ENCODE measurements at places on chromosomes 12 and 14.
A peak's percentile ranks its signal among the peaks of the same experiment; 100 is the strongest.

- DNase-seq: peak; percentile 51
Observed at GRCh38 chr14:29442696-29443095, 485.0 kb downstream of the PRKD1 start.

DNA sequence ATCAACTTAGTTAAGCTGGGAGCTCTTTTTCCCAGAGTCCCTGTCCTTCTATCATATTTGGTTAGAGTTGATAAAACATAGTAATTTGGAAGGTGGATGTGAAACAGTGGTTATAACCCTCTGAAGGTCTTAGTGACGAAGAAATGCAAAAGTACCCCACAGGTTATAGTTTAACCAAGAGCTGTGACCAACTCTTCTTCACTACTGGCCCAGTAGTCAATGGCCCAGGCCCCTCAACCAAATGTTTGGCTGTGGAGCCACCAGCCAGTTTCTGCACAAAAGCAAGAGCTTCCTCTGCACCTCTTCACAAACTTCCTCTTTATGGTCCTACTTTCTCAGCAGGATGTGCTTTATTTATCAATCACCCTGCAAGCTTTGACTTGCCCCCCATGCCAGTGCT lies 132.6 kb downstream of the BMP4 start:
- no peak for DNase-seq

DNA sequence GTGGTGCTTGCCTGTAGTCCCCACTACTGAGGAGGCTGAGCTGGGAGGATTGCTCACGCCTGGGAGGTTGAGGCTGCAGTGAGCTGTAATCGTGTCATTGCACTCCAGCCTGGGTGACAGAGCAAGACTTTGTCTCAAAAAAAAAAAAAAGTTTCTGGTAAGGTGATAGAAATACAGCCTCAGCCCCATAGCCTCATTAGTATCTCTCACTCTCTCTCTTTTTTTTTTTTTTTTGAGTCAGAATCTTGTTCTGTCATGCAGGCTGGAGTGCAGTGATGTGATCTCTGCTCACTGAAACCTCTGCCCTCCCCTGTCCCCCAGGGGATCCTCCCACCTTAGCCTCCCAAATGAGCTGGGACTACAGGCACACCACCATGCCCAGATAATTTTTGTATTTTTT lies 19.2 kb downstream of the MTHFD1 start:
- DNase-seq: no peak

DNA sequence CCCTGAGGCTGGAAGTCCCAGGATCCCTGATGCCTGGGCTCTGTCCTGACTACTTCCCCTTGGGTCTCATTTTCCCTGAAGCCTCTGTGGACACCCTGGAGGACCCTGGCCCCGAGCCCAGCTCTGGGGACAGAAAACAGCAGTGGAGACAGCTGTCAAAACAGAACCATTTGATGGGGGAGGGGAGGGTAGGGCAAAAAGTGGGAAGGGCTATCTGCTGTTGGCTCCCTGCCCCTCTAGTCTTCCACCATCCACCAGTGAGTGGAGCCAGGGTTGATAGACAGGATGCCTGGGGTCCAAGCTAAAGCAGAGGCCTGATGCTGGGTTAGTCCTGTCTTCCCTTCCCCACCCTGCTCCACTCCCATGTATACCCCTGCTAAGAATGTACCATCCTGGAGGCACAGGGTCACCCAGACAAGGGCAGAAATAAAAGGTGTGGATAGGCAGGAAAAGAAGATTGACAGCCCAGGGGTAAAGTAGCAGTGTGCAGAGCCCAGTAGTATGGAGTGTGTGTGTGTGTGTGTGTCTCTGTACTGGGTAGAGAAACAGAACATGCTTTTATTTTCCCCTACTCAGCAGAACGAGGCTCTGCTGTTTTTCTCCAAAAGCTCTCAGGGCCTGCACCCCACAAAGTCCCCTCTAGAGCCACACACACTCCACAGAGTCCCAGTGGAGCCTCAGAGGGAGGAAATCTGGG lies 9.8 kb downstream of the ZNF385A start:
- no peak for DNase-seq

- DNase-seq: no peak
Observed at GRCh38 chr14:42750771-42751170, 1144.1 kb downstream of the LRFN5 start.

- DNase-seq: no peak
Observed at GRCh38 chr12:58509116-58509885, 411.0 kb downstream of the LRIG3 start.

- DNase-seq: no peak
Observed at GRCh38 chr12:98471085-98471484, 44.3 kb upstream of the TMPO start.

DNA sequence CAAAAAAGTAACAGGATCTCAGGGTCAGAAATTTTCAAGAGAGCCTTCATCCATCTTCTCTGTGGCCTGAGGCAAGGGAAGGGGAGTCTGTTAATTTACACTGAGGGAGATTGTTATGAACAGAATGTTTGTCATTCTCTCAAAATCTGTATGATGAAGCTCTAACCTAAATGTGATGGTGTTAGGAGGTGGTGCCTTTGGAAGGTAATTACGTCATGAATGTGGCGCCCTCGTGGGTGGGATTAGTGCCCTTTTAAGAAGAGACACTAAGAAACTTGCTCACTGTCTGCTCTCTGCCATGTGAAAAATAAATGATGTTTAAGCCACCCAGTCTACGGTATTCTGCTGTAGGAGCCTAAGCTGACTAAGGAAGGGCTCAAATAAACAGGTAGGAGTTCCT lies 521.6 kb downstream of the SNAPC1 start:
- no peak for DNase-seq

DNA sequence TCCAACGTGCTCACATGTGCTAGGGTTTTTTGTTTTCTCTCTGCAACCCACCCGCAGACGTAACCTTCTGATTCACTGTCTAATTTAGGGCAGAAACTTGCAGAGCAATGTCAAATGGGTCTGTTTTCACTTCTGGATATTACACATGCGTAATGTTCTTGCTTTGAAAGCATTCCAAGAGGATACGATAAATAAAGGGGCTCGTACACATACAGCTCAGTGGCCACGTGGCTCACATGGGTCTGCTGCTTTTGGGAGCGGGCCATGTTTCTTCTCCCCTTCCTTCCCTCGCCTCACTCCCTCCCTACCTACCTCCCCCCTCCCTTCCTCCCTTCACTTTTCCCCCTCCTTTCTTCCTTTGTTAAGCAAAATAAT lies 23.4 kb downstream of the CACNA1C start:
- peak; percentile 27 for DNase-seq

DNA sequence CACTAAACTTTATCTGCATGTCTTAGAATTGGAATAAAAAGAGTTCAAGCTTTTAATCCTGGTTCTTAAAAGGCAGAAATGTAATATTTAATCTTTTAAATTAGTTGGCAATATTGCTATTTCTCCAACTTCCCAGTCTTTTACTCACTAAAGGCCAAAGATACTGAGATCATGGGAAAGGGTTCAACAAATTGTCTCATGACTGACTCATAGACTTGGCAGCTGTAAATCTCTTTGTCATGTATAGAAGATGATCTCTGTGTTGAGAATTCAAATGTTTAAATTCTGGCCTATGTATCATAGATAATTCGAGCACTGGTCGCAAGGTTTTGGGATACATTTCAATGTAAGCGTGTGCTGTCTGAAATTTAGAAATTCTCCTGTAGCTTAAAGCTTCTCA lies 40.1 kb upstream of the STRAP start:
- DNase-seq: no peak

GRCh38 chr12:31224768-31225448 lies 101.0 kb downstream of the SINHCAF start:
- no peak for DNase-seq

DNA sequence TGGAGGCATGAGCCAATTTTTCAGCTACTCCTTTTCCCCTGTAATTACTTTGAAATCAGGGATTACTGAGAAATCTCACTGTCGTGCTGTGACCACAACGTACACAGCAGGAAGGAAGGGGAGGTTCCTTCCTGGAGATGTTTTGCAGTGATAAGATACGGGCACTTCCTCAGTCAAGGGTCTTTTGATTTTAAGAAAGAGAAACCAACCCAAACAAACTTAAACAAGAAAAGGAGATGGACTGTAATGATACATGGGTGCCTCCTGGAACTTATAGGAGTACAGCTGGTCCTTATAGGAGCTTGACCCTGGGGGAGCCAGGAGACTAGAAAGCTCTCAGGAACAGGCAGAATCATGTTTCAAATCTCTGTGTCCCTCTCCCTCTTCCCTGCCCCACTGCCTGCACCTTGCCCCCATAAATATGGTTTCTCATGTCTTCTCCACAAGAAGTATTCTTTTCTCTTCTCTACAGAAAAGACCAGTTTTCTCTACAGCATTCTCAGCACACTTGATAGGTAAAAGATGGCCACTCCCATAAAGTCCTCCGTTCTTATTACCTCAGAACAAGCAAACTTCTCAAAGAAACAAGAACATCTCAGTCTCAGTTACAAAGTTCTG lies 281.1 kb upstream of the AMIGO2 start:
- DNase-seq: no peak

DNA sequence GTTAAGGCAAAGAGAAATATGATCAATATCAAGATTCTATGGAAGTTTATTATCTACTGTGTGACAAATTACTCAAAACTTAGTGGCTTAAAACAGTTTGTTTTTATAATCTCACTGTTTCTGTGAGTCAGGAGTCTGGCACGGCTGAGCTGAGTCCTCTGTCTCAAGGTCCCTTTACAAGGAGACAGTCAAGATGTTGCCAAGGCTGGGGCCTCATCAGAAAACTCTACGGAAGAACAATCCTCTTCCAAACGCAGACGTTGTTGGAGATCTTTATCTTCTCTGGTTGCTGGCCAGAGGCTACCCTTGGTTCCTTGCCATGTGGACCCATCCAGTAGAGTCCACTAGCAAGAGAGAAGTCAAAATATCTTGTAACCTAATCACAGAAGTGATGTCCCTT lies 100.6 kb upstream of the CCND2 start:
- DNase-seq: no peak

DNA sequence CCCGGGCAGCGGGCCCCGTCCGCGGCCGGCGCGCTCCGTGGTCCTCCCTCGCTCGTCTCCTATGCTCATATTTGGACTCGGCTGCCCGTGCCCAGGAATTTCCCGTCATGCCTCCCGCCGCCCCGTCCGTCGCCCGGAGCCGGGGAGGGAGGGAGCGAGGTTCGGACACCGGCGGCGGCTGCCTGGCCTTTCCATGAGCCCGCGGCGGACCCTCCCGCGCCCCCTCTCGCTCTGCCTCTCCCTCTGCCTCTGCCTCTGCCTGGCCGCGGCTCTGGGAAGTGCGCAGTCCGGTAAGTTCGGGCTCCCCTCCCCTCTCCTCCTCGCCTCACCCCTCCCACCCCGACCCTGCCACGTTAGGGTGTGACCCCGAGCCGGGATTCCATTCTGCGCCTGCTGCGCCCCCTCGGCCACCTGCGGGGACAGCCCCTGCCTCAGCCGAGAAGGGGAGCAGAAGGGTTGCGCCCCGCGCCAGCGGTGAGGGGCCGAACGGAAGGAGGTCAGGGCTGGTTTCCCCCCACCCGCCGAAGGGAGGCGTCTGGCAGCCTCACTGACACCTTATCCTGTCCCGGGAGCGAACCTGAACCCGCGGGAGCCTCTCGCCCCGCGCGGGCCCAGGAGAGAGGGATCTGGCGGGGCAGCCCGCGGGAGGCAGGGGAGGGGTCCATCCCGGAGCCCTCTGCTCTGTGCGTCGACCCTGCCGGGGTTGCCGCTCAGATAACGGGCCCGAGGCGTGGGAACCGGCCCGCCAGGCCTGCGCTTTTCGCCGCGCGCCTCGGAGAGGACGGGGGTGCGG lies at the start of gene MSRB3:
MSRB3 (plus strand) TSS at position 108 of the 793 bp plus-strand sequence. CDS start 29,897 bp downstream, outside the sequence.
- DNase-seq: peak; percentile 88

DNA sequence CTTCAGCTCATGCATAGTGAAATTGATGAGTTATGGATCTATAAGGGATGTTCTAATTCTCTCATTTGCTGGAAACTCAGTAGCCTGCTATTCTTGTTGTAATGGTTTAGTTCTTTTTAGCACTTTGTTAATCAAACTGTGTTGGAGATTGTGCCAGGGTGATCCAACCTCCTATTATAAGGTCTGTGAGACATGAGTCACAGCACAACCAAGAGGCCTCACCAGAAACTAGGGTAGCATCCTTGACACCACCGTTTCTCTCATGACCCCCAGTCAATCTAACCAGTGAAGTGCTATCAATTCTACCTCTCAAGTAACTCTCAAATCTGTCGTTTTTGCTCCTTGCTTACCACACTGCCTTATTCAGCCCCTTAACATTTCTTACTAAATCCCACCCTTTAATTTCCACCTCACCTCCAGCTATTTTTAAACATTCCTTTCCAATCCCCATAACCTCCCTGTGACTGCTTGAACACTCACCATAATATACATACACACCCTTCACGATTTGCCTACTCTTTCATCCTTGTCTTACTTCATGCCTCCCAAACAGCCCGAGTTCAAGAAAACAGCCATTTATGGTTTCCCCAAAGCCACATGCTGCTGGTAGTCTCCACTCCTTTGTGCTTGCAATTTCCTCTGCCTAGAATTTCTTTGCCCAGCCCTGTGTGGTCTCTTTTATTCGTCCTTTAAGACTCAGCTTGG lies 53.9 kb upstream of the NUDT4 start:
- peak; percentile 16 for DNase-seq

DNA sequence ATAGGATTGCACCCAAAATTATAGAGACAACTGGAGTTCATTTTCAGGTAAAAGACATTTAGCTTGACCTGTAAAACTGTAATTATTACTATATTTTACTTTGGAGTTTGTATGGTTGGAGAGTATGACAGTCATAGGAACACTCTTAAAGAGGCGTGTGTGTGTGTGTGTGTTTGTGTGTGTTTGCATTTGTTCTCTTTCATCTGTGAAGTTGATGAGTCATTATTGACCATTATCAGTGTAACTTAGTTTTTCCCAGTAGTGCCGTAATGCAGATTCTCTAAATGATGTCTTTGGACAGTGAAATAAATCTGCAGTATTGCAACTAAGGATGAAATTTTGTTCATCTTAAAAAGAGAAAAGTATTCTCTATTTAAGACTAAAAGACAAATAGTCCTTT lies 13.0 kb downstream of the WASHC4 start:
- no peak for DNase-seq

GRCh38 chr12:54998958-54999510 lies 14.5 kb upstream of the TESPA1 start:
- no peak for DNase-seq

DNA sequence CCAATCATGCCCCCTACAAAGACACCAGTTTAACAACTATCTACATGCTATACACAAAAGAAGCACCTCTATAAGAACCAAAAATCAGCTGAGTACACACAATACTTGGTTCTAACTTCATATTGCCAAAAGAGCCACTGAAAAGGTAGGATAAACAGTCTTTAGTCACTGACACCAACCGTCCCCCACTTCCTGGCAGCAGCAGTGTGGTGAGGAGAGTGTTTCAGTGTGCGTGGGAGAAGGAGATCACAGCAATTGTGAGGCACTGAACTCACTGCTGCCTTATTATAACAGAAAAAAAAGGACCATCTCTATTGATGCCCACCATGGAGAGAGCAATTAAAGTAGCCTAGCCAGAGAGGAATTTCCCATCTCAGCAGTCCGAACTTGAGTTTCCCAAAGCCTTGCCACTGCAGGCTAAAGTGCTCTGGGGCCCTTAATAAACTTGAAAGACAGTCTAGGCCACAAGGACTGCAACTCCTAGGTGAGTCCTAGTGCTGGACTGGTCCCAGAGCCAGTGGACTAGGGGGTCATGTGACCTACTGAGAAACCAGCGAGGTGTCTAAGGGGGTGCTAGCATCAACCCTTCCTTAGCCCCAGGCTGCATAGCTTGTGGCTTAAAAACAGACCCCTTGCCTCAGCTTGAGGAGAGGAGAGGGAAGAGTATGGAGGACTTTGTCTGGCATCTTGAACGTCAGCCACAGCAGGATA lies 37.1 kb upstream of the LMNTD1 start:
- no peak for DNase-seq

GRCh38 chr12:92462527-92462926 lies 240.3 kb upstream of the PLEKHG7 start:
- no peak for DNase-seq
